ENCODE measurements at places on chromosomes 1 and 21.

GRCh38 chr1:10249808-10250457 is 39.6 kb downstream of the KIF1B start:
- DNase-seq: no peak

GRCh38 chr21:37527716-37528115 is 161.1 kb downstream of the DYRK1A start:
- no peak for DNase-seq

GRCh38 chr1:7229186-7229585 is 443.9 kb downstream of the CAMTA1 start:
- DNase-seq: no peak

- DNase-seq: no peak
These were observed 7.3 kb downstream of the HHIPL2 start for GRCh38 chr1:222540598-222540995.

- no peak for DNase-seq
These were observed 17.7 kb downstream of the CD1E start for GRCh38 chr1:158371188-158371953.

DNA sequence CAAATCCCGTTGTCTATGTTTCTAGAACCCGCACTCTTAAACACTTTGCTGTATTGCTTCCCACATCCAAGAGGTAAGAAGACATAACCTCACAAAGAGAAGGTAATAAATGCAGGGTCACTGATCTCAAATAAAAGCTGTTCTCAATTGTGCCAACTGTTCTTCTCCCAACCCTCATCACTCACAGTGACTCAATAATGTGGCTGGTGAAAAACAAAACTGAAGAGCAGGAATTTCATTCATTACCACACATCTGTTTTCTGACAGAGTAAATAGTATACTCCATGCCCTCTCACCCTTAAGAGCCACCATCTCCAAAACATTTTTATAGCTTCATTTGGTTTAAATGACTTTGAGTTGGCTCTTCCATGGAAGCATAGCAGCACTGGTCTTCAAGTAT is 6.2 kb upstream of the ERICH3 start:
- DNase-seq: no peak

DNA sequence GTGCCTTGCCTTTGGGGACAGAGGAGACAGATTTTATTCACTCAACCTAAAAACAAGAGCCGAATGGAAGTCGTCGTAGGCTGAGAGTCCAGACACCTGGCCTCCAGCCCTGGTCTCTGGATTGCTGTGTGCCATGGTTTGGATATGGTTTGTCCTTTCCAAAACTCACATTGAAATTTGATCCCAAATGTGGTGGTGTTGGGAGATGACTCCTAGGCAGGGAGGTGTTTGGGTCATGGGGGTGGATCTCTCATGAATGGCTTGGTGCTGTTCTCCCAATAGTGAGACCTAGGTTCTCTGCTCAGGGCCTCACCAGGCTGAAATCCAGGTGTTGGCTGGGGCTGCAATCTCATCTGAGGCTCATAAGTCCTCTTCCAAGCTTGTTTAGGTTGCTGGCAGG is 75.5 kb downstream of the FOXD2 start:
- DNase-seq: no peak

DNA sequence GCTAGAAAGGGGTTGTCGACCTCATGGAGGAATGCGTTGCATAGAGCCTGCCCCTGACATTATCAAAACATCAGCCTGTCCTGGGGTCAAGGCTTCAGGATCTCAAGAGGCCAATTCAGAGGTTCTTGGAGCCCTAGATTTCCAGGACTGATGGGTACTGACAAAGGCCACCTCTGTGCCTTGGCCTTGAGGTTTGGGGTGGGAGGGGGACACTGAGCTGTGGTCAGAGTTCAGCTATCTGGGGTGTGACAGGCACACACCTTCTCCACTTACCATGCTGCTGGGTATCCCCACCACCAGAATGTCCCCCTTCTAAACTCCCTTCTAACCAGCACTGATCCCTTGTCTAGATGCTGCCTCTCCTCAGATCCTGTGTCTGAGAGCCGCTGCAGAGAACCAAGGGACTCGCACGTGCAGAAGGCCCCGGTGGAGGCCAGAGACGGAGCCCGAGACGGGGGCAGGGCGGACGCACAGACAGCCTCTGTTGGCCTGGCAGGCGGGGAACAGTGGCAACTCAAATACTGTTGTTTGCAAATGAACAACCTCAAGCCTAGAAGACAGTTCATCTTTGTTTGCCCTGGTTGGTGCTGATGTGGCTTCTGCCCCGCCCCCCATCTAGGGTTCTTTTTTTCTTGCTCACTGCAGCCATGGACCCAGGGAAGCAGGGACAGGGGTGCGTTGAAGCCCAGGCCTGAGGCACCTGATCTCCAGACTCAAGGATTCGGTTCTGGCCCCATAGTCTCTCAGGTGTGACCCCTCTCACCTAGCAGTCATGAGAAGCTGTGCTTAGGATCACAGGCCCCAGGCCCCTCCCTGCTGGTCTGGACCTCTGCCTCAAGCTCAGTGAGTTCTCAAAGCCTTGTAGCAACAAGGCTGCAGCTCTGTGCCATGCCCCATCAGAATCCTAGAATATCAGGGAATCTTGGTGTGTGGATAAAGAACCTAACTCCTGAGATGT is 28.1 kb upstream of the CSF1 start:
- no peak for DNase-seq

Measured in stimulated activated CD4-positive, alpha-beta T cell treated with anti-CD3 and anti-CD28 coated beads, Interleukin-1b, Interleukin-23, amount 100 ng/mL, for 1 hour (primary cell).